ENCODE measurements at places on chromosomes 12 and 14. TPM values are rescaled to one million over a fixed set of nuclear protein-coding genes. Genes with fewer than 3 reads are reported as not detected.

DPY19L2 gene
- 23.2 TPM for total RNA-seq

DNA sequence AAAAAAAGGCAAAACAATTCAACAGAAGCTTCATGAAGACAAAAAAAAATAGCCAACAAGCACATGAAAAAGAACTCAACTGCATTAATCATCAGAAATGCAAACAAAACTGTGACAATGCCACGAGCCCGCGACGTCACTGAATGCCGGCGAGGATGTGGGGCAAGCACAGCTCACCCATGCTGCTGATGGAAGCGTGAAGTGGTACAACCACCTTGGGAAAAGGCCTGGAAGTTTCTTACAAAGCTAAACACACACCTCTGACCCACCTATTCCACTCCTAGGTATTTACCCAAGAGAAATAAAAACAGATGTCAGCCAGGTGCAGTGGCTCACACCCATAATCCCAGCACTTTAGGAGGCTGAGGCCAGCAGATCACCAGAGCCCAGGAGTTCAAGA is 10.5 kb downstream of the BTBD6 start:
- DNase-seq = no peak

GRCh38 chr14:102213984-102214658 is 74.4 kb downstream of the WDR20 start:
- DNase-seq = no peak

DNA sequence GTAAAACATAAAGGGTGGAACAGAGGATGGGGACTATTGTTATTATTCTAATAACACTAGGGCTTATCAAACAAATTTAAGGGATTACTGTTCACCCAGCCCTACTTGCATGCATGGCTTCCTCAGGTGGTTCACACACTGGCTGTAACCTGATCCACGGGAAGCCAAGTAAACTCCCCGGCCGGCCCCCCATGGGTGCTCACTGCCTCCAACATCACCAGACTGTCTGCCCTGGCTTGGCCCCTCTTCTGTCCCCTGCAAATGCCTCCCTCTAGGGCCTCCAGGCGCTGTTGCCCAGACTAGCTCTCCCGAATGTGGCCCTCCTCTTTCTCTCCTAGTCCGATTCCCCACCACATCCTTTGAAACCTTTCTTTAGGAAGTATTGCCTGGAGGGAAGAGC is 18.6 kb downstream of the FAIM2 start:
- DNase-seq = no peak

DNA sequence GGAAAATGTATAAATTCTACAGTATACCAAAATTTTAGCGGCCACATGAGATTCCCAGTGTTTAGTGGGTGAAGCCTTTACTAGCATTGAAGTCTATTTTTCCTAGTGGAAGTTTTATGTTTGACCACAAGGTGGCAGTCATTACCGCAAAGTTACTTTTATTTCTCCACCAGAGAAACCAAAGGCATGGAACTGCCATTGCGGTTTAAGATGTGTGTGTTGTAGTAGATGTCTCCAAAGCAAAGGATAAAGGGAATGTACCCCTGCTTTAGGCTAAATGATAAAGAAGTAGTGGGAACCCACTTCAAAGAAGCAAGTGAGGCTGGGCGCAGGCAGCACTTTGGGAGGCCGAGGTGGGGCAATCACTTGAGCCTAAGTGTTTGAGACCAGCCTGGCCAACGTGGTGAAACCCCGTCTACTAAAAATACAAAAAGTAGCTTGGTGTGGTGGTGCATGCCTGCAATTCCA is 140.5 kb downstream of the PRKCH start:
- DNase-seq = peak; percentile 57

DNA sequence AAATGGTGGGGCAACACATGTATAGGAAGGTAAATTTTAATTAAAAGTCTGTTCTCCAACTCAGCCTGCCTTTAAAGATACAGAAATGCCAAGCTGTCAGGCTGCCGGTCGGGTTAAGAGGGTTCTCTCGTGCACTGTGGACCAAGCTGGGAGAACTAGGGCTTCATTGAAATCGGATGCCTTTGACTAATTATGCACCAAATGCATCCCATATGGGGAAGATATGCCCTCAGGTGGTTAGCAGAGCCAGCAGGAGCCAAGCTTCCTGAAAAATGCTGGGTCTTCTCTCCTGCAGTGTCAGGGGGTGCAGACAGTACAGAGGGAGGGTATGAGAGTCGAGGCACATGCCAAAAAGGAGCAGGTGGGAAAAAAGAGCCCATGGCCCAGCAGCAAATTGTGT is 236.1 kb downstream of the CACNA1C start:
- DNase-seq = no peak

DNA sequence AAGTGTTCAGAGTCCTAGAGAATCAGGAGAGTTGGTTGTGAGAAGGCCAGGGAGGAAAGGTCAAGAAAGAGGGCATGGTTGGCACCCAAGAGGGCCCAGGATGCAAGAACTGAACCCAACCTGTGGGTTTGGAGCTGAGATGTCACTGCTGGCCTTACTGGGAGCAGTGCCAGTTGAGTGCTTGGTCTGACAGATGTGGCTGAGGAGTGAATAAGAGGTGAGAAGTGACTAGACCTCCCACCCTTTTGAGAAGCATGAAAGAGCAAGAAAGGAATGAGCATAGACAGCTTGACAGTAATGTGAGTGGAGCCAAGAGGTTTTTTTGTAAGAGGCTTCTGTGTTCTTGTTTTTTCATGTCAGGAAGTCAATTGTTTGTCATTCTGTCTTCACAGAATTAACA is 95.3 kb downstream of the FGD4 start:
- DNase-seq = no peak

- no peak for DNase-seq
These were observed 181.9 kb downstream of the BCAT1 start for GRCh38 chr12:24767016-24767415.

GRCh38 chr14:81478446-81478845 is 55.2 kb downstream of the SEL1L start:
- no peak for DNase-seq

DNA sequence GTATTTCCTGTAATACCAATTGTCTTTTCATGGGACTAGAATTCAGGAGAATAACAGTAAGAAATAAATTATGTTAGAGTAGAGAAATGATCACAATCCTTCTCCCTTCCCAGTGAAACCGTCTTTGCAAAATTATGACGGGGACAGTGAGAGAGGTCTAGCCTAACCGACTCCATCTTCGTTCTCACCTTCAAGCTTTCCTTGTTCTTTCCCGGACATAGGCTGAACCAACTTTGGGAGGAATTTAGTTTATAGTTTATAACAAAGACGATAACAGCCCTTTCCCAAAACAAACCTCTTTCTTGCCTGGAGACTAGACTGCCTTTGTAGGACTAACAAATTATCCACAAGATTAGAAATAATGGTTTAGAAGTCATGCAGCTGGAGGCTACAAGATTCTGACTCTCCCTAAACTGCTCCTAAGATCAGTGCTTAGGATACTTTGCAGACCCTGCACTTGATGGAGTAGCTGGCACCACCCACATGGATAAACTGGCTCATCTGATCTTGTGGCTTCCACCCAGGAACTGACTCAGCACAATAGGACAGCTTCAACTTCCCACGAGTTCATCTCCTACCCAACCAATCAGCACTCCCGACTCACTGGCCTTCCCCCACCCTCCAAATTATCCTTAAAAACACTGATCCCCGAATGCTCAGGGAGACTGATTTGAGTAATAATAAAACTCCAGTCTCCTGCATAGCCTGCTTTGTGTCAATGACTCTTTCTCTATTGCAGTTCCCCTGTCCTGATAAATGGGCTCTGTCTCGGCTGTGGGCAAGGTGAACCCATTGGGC is 521.2 kb upstream of the TBX3 start:
- no peak for DNase-seq

TTC9 gene
- 4.2 TPM for total RNA-seq

TAS2R7 gene
- 0.21 TPM for total RNA-seq

GRCh38 chr12:130826151-130826801 is 12.8 kb downstream of the STX2 start:
- peak; percentile 52 for DNase-seq

GRCh38 chr14:22122227-22122818 is 448.7 kb upstream of the OR4E1 start:
- no peak for DNase-seq

GRCh38 chr14:69012256-69012953 is 33.3 kb upstream of the ACTN1 start:
- no peak for DNase-seq

DNA sequence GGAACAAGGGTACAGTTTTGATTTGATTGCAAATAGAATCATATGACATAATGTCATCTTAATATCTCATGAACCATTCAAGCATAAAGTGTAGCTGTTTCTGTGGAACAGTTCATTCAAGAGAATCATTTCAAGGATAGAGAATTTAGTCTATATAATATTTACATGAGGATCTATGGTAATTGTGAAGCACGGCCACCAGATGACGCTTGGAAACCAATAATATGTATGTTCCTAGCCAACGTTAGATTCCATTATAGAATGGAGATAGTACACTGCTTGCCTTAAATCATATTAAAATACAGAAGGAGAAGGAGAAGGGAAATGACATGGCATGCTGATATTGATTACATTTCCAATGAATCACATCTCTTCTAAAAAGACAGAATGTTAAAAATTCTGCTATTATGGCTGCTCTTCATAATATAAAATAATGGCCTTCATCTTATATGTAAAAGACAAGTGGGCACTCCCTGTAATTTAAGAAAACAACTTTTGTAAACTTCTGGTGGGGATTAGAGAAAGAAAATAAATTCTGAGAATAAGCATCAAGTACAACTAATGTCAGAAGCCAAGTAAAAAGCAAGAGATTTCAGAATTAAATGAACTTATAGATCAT is 351.0 kb downstream of the NAV3 start:
- peak; percentile 6 for DNase-seq

SOX5 gene
- total RNA-seq = 86.6 TPM

GRCh38 chr12:57852620-57853500 is 6.3 kb upstream of the CTDSP2 start:
- DNase-seq = peak; percentile 40

DNA sequence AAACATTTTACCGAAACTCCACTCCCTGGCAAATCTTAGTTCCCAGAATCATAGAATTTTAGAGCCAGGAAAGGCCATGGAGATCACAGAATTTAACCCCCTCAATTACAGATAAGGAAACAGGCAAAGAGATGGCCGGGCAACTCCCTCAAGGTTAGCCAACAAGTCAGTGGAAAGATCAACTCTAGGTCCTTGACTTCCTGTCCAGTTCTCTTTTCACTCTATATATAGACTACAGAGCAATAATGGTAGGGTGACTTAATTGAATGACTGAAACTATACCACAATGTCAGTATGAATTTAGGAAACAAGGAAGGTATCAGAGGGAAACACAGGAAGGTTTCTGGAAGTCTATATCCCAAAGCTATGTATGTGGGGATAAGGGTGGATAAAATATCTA is 11.6 kb downstream of the OXA1L start:
- DNase-seq = no peak

DNA sequence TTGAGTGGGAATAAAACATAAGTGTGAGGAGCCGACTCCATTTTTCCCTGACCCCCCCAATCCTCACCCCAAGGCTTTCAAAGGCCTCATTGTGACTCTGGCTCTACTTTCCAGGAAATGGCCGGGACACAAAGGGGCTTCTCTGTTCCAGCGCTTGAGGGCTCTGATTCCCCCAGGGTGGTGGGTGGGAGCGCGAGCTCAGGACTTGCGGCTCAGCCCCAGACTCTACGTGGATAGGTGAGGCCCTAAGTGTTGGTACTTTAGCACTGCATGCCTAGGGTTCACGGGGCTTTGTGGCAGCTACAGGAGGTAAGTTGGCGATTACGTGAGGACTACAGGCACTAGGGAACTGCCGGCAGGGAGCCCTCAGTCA is 553 bp downstream of the CNPY2 start:
- peak; percentile 47 for DNase-seq

DNA sequence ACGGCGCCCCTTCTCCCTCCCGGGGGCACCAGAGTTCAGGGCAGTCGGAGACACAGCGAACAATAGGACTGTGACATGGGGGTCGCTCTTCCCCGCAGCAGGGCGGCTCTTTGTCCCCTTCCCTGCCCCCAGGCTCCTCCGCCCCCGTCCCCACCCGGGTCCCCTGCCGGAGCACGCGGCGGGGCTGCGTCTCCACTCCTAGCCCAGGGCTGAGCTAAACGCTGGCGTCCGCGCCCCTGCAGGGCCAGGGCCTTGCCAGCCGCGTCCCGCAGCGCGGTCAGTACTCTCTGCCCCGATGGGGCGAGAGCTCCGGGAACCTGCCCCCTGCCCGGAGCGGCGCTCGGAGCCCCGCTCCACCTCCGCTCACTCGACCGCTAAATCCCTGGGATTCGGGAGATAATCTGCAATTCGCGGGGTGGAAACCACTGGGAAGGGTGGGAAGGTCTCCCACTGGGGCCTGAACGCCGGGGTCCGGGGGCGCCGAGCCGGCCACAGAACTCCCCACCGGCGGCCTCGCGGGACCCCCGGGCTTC is 825 bp upstream of the CCDC85C start:
- peak; percentile 60 for DNase-seq

DNA sequence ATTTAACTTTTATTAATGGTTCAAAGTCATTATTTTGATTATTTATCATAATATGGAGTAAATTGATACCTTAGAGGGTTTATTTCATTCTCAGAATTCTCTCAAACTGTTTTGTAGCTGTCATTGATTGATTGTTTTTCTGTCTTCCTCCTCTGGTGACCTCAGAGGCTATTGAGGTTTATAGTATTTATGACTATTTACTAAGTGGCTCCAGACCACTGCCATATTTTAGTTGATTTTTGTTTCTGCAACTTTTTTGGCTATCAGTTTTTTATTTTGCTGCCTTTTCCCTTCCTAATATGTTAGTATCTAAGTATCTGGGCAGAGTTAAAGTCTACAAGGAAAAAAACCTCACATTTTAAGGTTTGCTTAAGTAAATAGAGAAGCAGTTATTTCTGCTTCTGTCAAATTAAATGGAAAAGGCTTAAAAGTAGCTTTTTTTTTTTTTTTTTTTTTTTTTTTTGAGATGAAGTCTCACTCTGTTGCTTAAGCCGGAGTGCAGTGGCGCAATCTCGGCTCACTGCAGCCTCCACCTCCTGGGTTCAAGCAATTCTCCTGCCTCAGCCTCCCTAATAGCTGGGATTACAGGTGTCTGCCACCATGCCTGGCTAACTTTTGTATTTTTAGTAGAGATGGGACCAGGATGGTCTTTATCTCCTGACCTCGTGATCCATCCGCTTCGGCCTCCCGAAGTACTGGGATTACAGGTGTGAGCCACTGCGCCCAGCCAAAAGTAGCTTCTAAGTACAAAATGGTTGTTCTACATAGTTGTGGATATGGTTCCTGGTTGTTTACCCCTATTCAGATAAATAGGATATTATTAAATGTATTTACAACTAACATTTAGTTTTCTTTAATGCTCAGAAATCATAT is 8.2 kb downstream of the MDM2 start:
- DNase-seq = no peak

- no peak for DNase-seq
These were observed 100.0 kb upstream of the HECTD1 start for GRCh38 chr14:31307618-31308017.

DNA sequence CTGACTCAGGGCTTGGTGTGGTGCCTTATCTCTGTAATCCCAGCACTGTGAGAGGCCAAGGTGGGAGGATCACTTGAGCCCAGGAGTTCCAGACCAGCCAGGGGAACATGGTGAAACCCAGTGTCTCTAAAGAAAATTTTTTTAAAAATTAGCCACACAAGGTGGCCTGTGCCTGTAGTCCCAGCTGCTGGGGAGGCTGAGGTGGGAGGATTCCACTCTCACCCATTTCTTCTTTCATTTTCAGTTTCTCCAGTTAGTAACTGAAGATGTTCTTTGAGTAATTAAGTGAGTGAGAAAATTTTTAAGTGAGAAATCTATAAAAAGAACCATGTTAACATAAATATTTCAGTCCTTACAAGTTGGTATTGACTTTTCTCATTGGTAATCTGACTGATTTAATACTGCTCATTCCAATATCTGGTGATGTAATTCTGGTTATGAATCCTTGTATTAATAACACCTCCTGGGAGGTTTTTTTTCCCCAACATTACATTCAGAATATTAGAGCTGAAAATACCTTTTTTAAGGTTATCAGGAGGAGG is 6.1 kb downstream of the METTL3 start:
- DNase-seq = no peak

LRRIQ1 gene
- total RNA-seq = 4.3 TPM

RNASE9 gene
- not detected for total RNA-seq
